ENCODE measurements at places on chromosomes 5 and 9. TPM values are rescaled to one million over a fixed set of nuclear protein-coding genes. Genes with fewer than 3 reads are reported as not detected.

GRCh38 chr9:37289631-37290030 lies 132.9 kb upstream of the GRHPR start:
- DNase-seq, result no peak

CD74 gene
- 67.2 TPM for total RNA-seq

DNA sequence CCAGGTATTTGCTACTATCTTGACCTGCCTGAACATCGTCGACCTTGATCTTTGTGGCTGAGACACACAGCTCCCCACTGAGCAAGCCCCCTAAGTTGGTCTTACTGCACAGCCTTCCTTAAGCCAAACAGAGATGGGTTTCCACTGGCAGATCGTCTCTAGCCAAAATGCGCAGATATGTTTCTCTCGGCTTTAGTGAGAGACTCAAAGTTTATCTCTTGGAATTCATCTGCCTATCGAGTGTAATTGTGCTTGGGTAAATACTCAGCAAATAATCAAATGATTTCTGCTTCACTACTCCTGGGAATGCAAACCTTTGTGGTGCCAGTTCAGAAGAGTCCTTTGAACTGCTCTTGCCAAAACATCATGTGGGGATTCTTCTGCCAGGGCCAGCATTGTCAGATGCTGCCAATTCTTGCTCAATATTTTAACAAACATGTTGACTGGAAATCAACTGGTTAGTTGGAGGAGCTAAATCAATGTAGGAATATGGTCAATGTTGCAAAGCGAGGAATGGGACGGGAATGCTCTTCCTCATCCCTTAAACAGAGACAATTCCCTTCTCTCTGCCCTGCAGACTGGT lies 141.2 kb upstream of the SLC28A3 start:
- DNase-seq, result no peak

OLFM1 gene
- total RNA-seq, result 6.4 TPM

- DNase-seq, result no peak
These were observed 19.8 kb upstream of the MRNIP start for GRCh38 chr5:179878222-179879002.

DNA sequence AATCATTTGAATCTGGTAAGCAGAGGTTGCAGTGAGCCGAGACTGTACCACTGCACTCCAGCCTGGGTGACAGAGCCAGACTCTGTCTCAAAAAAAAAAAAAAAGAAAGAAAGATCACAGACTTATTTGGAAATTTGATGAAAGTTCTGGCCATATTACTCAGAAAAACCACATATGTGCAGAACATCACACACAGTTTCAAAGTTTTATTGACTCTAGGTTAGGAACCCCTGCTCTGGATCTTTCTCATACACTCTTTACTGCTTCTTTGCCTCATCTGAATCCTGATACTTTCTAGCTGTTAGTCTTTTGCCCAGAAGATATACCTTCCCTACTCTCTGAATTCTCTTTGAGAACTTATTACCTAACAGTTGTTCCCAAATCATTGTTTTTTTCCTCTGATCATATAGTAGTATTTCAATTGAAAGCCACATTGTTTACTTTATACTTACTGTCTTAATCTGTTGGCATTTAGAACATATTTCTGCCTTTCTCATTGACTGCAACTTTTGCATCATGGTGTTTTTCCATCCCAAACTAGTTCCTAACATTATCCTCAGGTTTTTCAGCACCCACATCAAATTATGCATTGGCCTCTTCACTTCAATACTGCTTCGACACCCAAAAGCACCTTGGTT lies 68.7 kb downstream of the LNPEP start:
- no peak for DNase-seq

PTGER4 gene
- 9.5 TPM for total RNA-seq

GRCh38 chr5:67374378-67374777 lies 177.8 kb upstream of the CD180 start:
- DNase-seq, result no peak

PCDHA6 gene
- total RNA-seq, result 1.2 TPM

DNA sequence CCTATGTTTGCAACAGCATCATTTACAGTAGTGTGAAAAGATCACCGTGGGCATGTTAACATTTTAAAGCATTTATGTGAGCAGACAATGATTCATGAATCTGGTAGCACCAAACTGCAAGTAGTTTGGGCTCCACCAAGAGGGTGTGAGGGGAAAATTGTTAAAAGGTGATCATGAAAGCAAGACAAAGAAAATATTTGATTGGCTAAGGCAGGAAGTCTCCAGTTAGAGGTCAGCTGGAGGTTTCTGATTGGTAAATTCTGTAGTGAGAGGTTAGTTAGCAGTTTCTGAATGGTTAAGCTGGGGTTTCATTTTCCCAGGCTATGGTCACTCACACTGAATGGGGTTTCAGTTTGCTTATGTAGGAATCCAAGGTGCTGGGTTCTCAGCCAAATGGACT lies 13.5 kb upstream of the DRD1 start:
- DNase-seq, result no peak

UNC13B gene
- 26.7 TPM for total RNA-seq

PTGDS gene
- total RNA-seq, result 12.7 TPM

GRCh38 chr5:72210888-72211678 lies 103.8 kb downstream of the MAP1B start:
- peak; percentile 47 for DNase-seq

ZDHHC11B gene
- 7.5 TPM for total RNA-seq

DRD1 gene
- total RNA-seq, result not detected

DNA sequence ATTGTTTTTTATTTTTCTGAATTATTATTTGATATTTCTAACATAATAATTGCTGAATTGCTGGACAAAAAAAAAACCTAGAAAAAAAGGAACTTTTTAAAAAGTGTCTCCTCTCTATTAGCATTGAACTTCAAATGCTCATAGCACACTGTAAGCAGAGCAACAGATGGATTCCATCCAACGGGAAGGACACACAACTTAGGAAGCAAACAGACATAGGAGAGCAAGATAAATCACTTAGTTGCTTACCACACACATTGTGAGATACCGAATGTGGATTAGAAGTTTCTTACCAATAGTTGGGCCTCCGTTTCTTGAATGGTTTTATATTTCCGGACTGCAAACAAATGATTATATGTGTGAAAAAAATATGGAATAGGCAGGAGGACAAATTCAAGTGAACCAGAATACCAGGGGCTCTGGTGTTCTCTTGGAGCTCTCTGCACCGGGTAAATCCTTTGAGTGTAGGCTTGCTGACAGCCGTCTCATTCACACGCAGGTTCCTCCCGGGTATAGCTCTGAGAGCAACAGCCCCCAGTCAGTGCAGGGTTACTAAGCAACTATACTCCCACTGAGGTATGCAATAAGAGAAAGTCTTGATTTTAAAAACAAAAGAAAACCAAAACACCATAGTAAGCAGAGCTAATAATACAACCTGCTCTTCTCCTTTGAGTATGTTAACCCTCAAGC lies 217.6 kb downstream of the TMEM167A start:
- DNase-seq, result no peak

DNA sequence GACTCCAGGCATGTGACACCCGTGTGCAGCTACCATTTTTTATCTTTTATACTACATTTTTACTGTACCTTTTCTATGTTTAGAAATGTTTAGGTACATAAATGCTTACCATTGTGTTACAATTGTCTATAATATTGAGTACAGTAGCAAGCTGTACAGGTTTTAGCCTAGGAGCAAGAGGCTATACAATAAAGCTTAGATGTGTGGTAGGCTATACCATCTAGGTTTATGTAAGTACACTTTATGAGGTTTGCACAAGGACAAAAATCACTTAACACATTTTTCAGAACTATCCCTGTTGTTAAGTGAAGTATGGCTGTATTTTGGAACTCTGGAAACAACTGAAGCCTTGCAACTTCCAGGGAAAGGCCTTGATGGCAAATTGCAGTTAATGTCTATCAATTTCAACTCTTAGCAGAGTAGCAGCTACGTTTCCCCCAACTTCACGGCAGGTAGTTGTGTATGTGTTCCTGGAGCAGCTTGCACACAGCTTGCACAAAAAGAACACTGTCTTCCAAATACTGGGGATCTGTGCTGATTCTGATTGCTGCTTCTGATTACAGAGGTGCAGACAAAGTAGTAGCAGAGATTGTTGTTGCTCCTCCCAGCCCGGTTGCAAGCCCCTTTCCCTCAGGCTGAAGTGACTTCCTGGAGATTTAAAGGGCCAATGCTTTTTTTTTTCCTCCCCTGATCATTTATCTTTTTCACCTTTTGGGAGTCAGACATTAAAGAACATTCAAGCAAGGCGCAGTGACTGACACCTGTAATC lies 30.0 kb downstream of the SIL1 start:
- DNase-seq, result no peak

DNA sequence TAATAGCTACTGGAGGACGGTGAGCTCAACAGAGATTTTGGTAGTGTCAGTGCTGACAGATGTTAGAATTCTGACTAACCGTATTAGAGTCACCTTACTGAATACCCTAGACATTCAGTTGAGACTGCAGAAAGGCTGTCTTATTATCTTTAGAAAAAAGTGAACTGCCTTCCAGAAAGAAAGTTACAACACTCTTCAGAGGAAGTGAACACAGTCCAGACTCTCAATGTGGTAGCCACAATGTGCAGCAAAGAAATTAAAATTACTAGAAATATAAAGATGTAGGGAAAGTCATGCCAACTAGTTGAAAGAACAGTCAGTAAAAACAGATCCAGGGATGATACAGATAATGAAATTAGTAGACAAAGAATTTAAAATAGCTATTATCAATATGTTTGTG lies 47.1 kb upstream of the COL15A1 start:
- no peak for DNase-seq

All from pancreas (tissue), 10 donors.